ENCODE measurements at places on chromosomes 1 and 21. TPM values are rescaled to one million over a fixed set of nuclear protein-coding genes. Genes with fewer than 3 reads are reported as not detected.
A peak's percentile ranks its signal among the peaks of the same experiment; 100 is the strongest.

The ANKRD45 gene
- total RNA-seq, result not detected

The S100A3 gene
- 12.0 TPM for total RNA-seq

The TDRKH gene
- total RNA-seq, result 33.6 TPM

The CACNA1S gene
- not detected for total RNA-seq

The POTED gene
- total RNA-seq, result not detected

The C1orf116 gene
- 0.08 TPM for total RNA-seq

DNA sequence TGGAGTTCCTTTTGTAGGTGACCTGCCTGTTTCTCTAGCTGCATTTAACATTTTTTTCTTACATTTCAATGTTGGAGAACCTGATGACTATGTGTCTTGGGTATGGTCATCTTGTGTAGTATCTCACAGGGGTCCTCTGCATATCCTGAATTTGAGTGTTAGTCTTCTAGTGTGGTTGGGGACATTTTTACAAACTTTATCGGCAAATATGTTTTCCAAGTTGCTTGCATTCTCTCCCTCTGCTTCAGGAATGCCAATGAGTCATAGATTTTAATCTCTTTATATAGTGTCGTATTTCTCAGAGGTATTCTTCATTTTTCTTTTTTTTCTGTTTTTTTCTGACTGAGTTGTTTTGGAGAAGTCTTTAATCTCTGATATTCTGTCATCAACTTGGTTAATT lies 684.0 kb downstream of the NCAM2 start:
- no peak for DNase-seq
- no peak overlapping the region for H3K4me3 ChIP-seq
- H3K36me3 ChIP-seq, result no peaks in the 10 kb centered on the region
- H3K27me3 ChIP-seq, result no peaks in the 10 kb centered on the region
- H3K4me1 ChIP-seq, result no peaks in the 10 kb centered on the region

DNA sequence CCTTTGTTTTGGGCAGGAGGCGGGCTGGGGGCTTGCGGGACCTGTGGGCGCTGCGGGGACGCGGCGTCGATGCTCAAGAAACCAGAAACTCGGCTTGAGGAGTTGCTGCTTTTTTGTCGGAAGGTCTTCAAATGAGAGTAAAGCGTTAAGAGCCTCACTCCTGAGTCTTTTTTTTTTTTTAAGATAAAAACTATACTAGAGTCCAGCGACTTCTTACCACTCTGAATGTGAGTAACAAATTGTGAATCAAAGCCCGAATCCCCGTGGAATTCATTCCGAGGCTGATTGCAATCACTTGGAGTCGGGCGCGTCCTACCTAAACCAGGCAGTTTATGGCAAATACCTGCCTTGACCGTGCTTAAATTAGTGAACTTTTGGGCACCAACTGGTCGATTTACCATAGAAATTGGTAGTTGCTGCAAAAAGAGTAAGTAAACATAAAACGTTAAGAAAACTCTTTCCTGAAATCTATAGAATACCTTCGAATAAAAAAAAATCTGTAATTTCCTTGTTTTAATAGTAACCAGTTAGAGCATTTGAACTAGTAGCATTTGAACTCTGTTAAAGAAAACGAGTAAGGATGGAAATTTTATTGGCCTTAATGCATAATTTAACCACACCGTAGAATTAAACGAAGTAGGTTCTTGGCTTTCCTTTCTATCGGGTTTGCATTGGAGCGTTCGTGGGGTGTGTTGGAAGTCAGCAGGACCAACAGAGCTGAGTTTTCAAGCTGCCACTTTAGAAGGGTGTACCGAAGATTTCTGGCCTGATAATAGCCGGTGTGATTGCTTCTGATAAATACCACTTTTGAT lies 769 bp downstream of the GPSM2 start:
- peak overlapping the region; percentile 89 for H3K27ac ChIP-seq
- H3K4me1 ChIP-seq, result peaks cover 16% of the 10 kb centered on the region
- H3K4me3 ChIP-seq, result peak overlapping the region; percentile 78
- H3K27me3 ChIP-seq, result no peaks in the 10 kb centered on the region
- no peak for DNase-seq

- H3K36me3 ChIP-seq, result no peaks in the 10 kb centered on the region
- no peaks in the 10 kb centered on the region for H3K4me1 ChIP-seq
- no peak overlapping the region for H3K27ac ChIP-seq
- DNase-seq, result no peak
These were observed 15.7 kb upstream of the IPP start for GRCh38 chr1:45765999-45766792.

DNA sequence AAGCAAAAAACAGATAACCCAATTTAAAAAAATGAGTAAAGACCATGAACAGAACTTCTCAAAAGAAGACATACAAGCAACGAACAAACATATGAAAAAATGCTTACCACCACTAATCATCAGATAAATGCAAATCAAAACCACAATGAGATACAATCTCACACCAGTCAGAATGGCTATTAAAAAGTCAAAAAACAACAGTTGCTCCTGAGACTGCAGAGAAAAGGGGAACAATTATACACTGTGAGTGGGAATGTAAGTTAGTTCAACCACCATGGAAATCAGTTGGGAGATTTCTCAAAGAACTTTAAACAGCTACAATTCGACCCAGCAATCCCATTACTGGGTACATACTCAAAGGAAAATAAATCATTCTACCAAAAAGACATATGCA lies 131.6 kb downstream of the PTGER3 start:
- DNase-seq, result no peak
- no peak overlapping the region for H3K4me3 ChIP-seq
- no peaks in the 10 kb centered on the region for H3K27me3 ChIP-seq
- H3K4me1 ChIP-seq, result no peaks in the 10 kb centered on the region
- H3K27ac ChIP-seq, result no peak overlapping the region
- H3K36me3 ChIP-seq, result no peaks in the 10 kb centered on the region

DNA sequence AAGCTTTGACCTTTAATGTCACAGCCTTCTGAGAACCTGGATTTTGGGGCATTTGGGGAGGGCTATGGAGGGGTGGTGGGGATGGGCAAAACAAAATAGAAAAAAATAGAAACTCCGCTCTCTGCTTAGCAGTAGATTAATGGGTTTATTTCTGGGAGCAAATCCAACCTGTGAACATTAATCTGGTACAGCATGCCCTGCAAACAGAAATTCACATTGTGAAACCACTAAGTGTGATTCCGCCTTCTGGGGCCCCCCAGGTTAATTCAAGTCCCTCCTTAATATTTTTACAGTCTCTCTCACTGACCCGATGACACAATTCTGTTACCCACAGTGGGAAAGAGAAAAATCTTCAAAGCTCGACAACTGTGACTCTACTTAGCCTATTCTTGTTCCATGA lies 76.4 kb downstream of the TIAM1 start:
- DNase-seq, result no peak
- H3K27ac ChIP-seq, result no peak overlapping the region
- H3K36me3 ChIP-seq, result no peaks in the 10 kb centered on the region
- H3K4me1 ChIP-seq, result no peaks in the 10 kb centered on the region
- no peak overlapping the region for H3K4me3 ChIP-seq
- H3K27me3 ChIP-seq, result no peaks in the 10 kb centered on the region

DNA sequence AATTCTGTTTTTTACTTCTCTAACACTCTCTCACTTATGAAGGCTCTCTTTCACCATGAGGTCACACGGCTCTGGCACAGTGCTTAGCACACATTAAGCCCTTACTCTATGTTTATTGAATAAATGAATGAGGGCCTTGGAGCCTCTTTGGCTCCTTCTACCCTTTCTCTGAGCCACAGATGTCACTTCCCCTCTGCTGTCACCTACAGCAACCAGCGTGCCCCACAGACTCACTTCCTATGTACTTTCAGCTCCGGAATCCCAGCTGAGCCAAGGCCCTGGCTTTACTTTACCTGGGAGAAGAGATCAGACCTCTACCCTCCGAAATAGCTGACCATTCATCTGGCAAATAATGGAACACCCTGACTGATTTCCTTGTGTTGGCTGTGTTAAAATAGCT lies 53.7 kb upstream of the HMCN1 start:
- DNase-seq, result no peak
- no peaks in the 10 kb centered on the region for H3K4me1 ChIP-seq
- no peaks in the 10 kb centered on the region for H3K27me3 ChIP-seq
- peak overlapping the region; percentile 42 for H3K27ac ChIP-seq
- no peak overlapping the region for H3K4me3 ChIP-seq
- no peaks in the 10 kb centered on the region for H3K36me3 ChIP-seq

GRCh38 chr1:26692211-26692792 lies 3.5 kb upstream of the ARID1A start:
- peak; percentile 94 for DNase-seq
- H3K4me3 ChIP-seq, result peak overlapping the region; percentile 53
- H3K27ac ChIP-seq, result peak overlapping the region; percentile 100
- H3K27me3 ChIP-seq, result no peaks in the 10 kb centered on the region
- H3K4me1 ChIP-seq, result peaks cover 36% of the 10 kb centered on the region

- no peaks in the 10 kb centered on the region for H3K27me3 ChIP-seq
- H3K36me3 ChIP-seq, result no peaks in the 10 kb centered on the region
- no peak for DNase-seq
- no peak overlapping the region for H3K27ac ChIP-seq
These were observed 32.3 kb downstream of the CD58 start for GRCh38 chr1:116538544-116538943.

- no peak overlapping the region for H3K4me3 ChIP-seq
- no peak overlapping the region for H3K27ac ChIP-seq
- no peak for DNase-seq
- H3K36me3 ChIP-seq, result no peaks in the 10 kb centered on the region
These were observed 22.5 kb downstream of the JMJD4 start for GRCh38 chr1:227712648-227713047.

DNA sequence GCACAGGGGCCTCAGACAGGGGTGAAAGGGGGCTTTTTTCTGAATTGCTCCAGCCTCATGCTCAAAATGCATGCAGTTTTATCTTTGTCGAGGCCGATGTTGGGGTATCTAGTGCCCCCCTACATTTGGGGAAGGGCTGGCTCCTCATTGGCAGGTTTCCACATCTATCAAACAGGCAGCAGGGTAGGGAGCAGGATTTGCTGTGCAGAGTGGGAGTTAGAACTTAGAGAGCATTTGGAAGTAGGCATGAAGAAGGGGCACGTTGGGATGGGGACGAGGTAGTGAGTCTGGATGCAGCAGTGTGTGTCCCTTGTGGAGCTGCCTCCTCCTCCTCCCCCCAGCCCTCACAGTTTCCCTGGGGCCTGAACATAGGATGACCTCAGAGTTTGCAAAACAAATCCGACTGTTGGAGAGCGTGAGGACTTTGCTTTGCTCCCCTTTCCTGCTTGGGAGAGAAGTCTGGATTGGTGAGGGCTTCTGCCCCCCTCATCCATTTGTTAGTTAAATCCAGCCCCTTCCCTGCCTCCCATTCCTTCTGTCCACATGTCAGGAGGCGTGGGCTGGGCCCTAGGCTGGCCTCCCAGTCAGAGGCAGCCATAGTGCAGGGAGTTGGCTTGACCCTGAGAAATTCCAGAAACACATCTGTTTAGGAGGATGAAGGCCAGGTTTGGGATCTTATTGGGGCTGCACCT lies 36.9 kb upstream of the GPR37L1 start:
- H3K36me3 ChIP-seq, result no peaks in the 10 kb centered on the region
- no peak for DNase-seq
- peak overlapping the region; percentile 41 for H3K27ac ChIP-seq
- H3K27me3 ChIP-seq, result no peaks in the 10 kb centered on the region

DNA sequence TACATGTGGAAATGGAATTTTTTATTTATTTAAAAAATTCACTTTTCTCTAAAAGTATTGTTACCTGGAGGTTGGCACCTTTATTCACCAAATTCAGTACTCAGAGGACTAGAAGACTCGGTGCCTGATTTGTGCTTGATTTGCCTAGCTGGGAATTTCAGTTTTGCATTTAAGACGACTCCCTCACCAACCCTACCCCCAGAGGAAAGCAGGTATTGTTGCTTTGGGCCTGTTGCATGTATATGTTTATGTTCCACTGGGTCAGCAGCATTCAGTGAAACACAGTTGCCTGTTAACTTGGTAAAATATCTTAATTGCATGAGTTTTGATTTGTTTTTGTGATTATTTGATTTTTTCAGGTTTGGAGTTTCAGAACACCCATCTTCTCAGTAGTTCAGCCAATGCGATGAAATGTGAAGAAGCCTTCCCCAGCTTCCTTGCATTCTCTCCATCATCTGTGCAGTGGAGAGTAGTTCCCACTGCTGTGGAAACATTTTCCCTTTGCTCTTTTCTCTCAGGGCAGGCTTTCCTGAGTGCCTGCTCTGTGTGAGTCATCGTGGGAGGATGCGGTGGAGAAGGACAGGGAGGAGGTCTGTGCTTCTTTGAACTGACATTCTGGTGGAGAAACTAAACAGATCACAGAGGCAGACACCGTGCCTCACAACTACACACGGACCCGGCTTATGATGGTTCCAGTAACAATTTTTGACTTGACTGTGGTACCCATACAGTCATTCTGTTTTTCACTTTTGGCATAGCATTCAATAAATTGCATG lies 6.4 kb downstream of the ADARB1 start:
- DNase-seq, result no peak
- H3K4me1 ChIP-seq, result peaks cover 6% of the 10 kb centered on the region
- no peak overlapping the region for H3K4me3 ChIP-seq
- no peaks in the 10 kb centered on the region for H3K27me3 ChIP-seq
